ENCODE measurements at places on chromosomes 5 and 9.

- no peak for DNase-seq
These were observed 16.8 kb downstream of the RASGRF2 start for GRCh38 chr5:80976985-80977384.

GRCh38 chr9:111872886-111873285 is 23.7 kb upstream of the UGCG start:
- no peak for DNase-seq

DNA sequence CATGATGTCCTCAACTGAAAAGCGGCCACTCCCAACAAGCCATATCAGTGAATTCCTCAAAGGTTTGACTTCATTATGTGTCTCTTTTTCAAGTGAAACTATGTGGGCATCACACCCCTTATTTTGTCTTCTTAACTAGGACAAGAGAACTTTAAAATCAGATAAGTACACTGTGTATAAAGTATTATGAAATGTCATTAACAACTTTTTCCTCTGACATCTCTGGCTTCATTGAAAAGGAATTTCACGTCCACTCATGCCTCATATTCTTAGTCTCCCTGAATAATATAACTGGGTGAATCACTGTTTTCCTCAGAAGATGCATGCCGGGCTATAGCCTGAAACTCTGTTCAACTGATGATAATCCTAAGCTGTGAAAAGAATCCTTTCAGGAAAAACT is 415.8 kb downstream of the ACTL7B start:
- DNase-seq: no peak

GRCh38 chr5:138096363-138096762 is 12.5 kb downstream of the WNT8A start:
- DNase-seq: no peak

DNA sequence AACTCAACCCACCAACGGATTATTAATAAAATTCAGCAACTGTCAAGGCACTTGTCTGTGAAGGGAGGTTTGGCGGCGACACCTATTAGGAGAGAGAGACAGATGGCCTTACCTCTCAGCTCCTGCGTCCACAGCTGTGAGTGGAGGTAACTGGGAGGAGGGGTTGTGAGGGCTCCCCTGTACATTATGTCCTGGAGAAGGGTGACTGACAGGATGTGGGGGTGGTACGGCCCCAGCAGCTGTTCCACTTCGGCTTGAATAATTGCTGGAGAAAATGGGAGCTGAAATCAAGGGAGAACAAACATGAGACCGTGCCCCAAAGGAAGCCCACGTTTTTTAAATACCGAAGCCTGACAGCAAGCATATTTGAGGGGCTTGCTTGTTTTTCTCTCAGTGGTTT is 353.5 kb upstream of the RFX3 start:
- DNase-seq: no peak

DNA sequence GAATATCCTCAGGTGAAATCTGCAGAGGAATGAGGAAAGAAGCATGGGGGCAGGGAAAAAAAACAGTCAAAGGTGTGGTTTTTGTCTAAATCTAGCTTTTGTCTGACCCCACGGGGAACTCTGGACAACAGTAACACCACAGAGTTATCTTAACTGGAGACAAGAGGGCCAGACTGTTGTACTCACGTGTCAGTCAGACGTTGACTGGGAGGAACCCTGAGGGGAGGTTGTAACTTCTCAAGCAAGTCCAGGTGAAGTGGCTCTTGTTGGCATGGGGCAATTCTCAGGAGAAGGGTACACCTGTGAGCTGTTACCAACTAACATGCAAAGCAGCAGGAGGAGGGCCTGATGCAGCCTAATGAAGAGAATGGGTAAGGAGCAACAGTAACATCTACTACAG is 44.1 kb upstream of the SHISAL2B start:
- DNase-seq: no peak

GRCh38 chr5:111070272-111071134 is 1.0 kb upstream of the TSLP start:
- no peak for DNase-seq

GRCh38 chr9:110835859-110836271 is 167.3 kb downstream of the MUSK start:
- DNase-seq: no peak

- no peak for DNase-seq
These were observed 28.2 kb downstream of the COL15A1 start for GRCh38 chr9:98971915-98972223.

DNA sequence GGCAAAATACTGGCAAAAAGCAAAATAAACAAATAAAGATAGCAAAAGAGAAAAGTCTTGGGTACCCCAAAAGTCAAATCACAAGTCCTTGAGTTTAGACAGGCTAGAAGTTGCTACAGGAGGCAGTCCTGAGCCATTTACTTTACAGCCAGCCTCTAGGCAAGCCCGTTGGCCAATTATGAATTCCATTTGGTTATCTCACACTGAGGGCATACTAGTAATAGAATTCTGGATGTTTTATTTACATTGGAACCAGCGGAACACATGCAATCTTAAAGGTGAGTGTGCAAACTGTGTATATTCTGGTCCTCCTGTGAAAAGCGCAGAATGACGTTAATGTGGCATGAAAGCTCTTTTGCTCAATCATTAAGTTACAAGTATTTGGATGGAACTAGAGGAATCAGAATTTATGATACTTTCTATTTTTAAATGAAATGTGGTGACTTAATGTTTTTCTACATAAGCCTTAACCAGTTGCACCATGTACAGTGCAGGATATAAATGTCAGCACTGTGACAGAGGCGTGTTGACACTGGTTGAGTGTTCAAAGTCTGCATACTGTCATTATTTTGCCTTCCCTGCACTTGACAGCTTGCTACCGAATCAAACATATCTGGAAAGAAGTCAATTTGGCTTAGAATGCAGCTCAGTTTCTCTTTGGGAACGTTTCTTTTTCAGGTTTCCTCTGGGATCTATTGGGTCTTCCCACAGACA is 7.9 kb downstream of the GDNF start:
- no peak for DNase-seq

- no peak for DNase-seq
These were observed 34.7 kb upstream of the GARNL3 start for GRCh38 chr9:127229691-127230417.

DNA sequence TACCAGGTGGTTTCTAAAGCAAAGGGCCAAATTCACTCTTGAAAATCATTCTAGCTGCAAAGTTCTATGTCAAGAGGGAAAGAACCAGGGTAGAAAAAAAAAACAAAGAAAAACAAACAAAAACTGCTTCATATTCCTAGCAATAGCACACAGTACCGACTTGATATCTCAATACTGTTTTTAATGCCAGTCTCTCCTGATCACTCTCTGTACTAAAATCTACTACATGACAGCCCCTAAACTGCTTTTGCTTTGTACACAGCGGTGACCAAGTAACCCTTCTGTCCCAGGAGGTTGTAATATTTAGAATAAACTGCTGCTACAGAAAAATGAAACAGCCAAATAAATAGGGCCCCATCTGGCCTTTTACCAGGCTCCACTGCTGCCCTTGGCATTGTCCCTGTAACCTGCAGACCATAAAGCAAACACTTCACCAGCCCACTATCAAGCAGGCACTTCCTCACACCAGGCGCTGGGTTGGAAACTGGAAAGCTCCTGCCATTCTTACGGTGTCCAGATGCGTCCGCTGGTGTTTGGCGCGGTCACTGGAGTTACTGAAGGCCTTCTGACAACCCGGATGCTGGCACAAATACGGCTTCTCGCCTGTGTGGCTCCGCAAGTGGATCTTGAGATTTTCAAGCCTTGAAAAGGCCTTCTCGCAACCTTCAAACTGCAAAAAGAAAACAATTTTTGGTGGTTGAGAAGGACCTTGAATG is 363.2 kb downstream of the GLIS3 start:
- DNase-seq: no peak

GRCh38 chr5:159002171-159002570 is 97.5 kb downstream of the EBF1 start:
- no peak for DNase-seq

- DNase-seq: no peak
These were observed 165.5 kb downstream of the OLFM1 start for GRCh38 chr9:135252980-135253304.

DNA sequence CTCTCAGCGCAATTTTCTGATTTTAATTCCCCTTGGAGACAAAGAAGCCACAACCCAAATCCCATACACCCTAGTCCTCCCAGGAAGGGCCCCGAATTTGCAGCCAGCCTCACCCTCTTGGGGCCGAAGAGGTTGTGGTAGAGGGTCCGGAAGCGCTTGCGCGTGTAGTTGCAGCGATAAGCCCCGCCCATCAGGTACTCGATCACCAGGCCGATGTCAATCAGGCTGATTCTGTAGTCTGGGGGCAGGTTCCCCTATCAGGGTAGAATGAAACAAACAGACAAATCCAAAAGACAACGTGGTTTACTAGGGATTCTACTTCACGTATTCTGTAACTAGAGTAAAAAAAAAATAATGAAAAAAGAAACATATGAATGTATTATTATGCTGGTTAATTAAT is 210.6 kb upstream of the KLF9 start:
- DNase-seq: no peak

DNA sequence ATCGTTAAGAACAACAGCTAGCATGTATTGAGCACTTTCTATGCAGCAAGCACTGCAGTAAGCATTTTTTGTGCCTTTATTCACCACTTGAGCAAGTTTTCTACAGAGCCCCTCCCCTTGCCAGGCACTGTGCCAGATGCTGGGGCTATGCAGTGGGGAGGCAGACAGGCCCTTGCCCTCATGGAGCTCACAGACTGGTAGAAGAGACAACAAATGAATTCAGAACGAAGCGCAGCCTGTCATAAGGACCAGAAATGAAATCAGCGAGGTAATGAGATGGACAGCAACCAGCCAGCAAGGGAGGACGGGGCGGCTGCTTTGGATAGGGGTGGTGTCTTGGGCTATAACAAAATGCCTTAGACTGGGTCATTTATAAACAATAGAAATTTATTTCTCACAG is 68.8 kb downstream of the C9orf50 start:
- no peak for DNase-seq

GRCh38 chr9:129359916-129360536 is 182.0 kb upstream of the IER5L start:
- DNase-seq: no peak

DNA sequence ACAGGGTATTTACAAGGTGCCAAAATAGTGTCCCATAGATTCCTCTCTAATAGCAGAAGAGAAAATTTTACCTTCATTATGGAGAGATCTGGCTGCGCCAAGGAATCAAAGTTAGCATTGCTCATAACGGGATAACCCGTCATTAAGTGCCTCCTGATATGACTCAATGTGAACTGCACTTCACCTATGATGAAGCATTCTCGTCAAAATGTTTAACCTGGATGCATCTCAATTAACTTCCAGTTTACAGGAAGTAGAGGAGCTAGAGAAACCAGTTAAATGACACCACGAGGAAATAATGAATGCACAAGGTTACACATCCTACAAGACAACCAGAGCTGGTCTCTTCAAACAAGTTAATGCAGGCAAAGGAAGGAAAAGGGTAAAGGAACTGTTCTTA is 17.2 kb downstream of the FBXW11 start:
- no peak for DNase-seq

DNA sequence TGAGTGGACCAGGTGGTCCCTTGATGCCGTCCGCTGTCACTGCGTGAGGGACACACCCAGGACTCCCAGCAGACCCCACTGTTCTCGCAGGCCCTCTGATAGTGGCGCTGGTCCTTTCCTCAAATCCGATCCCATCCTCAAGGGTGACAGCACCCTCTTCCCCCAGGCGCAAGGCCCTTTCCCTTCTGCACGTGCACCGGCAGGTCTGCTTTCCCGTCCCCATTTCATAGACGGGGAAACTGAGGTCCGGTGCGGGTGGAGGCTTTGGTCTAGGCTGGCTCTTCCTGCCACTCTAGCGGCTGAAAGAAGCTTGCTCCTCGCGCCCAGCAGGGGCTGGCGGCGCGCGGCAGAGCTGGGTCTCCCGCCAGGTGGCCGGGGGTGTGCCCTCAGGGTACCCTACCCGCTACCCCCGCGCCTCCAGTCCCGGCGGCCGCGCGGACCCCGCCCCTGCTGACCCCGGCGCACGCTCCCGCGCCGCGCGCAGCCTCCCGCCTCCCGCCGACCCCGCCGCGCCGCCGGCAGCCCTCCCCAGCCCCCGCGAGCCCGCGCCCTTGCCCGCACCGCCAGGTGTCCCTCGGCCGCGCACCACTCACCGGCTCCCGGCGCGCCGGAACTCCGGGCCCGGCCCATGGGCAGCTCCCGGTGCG is 453 bp downstream of the RASGEF1C start:
- peak; percentile 36 for DNase-seq

DNA sequence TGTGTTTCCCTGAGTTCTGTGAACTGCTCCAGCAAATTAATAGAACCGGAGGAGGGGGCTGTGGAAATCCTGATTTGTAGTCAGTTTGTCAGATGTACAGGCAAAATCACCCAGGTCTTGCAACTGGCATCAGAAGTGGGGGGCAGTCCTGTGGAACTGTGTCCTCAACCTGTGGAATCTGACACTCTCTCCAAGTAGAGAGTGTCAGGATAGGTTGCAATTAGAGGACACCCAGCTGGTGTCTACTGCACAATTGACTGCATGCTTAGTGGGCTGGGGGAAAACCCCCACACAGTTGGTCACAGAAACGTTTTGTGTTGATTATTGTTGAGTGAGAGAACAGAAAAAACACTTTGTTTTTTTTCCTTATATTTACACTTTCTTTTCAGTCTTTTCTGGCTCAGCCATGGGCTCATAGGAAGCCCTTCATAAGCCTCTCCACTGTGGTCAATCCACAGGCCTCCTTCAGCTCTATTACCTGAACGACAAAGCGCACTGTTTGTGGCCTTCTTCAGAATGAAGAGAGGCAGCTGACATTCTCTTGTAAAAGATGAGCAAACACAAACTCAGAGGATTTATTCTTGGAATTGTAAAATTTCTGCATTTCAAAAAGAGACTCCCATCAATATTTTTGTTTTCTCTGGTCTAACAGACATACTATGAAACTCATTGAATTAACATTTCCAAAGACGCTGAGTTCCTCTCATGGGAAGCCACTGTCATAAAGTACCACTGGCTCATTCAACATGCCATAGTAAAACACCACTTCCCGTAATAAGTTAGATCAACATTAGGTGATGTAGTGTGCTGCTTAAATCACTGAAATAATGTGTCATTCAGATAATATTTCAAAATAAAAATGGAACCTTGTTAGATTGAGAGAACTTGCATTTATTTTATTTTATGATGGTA is 348.9 kb upstream of the RFX3 start:
- DNase-seq: no peak

GRCh38 chr5:156482818-156483217 is 155.9 kb downstream of the SGCD start:
- DNase-seq: no peak

DNA sequence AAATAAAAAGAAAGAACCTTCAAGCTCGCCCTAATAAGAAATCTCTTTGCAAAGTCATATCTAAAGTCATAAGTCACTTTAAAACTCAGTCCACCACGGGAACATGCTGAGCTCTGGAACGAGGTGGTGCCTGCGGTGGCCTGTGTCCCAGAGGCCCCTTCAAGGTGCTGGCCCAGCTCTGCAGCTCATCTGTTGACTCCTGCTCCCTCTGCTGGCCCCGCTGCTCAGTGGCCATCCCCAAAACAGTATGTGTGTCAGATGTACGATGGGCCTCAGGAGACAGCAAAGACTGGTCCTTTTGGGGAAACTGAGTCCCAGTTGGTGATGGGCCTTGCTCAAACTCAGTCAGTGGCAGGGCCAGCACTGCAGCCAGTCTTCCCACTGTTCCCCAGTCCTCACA is 22.8 kb upstream of the FOXB2 start:
- DNase-seq: peak; percentile 56

- DNase-seq: no peak
These were observed 2.9 kb upstream of the NXNL2 start for GRCh38 chr9:88531920-88532698.

Data from mucosa of descending colon (tissue), 3 donors.